ENCODE measurements at places on chromosomes 2 and 18.

DNA sequence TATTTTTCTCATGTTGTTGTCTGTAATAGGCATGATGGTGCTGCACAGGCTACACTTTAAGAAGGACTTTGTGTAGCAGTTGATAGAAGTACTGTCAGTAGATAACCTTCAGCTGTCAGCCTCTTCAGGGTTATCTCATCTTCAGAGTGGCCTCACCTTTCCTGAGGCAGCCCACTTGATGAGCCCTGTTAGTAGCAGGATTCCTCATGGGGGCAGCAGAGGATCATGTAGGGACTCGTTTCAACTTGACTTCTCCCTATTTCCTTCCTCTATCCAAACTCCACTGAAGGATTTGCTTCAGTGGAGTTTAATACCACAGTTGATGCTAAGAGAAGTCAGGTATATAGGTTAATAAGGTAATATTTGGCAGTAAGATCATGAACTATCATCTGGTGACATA is 530.3 kb upstream of the FSIP2 start:
- DNase-seq, result no peak

GRCh38 chr2:54149638-54150441 is 34.4 kb downstream of the ACYP2 start:
- DNase-seq, result no peak

DNA sequence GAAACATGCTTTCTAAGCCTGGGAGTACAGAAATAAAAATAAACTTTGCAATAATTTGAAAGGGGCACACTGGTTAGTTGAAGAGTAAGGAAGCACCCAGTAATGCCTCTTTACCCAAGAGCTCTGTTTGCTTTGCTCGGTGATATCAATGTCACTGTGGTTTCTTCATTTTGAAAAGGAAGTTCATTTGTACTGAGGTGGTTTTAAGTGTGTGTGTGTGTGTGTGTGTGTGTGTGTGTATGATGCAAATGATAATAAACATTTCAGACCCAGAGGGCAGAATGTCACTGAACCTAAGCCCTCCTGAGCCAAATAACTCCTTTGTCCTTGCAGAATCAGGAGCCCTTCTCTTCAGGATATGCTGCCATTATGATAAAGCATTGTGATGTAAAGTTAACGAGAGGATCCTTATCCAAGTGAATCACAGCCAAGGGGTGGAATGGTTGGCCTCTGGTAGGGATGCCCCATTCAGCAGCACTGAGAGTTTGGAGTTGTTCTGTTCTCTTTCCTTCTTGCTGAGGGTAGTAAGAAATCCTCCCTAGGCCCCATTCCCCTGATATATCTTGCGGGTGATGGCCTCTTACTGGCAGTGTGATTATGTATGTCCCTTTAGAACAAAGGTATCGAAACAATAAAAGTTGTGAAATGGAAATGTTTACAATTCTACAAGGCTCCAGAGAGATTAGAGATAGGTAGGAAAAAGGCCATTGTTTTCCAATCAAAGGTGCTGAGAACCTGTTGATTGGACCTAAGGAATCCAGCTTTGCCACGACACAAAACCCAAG is 7.6 kb downstream of the ITGA6 start:
- DNase-seq, result no peak

GRCh38 chr2:20482725-20483124 is 35.9 kb downstream of the RHOB start:
- DNase-seq, result no peak

GRCh38 chr2:150859877-150860276 is 372.4 kb upstream of the RND3 start:
- DNase-seq, result no peak

DNA sequence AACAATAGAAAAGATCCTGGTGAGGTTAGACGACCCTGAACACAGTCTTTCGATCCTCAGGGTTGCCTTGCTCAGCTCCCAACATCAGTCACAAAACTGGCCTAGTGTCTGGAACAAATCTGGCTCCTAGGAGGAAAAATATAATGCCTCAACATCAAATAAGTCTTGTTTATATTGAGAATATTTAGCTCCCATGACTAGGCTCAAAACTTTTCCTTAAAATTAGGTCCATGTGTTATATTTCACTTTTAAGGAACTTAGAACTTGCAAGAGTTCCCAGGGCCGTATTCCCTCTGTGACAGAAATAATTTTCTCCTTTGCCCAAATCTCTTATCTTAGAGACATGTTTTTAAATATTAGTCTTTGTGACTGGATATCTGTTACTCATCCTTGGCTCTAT is 819.7 kb upstream of the ZEB2 start:
- DNase-seq, result no peak

- no peak for DNase-seq
Observed at GRCh38 chr2:1614564-1614963, 129.8 kb downstream of the PXDN start.

DNA sequence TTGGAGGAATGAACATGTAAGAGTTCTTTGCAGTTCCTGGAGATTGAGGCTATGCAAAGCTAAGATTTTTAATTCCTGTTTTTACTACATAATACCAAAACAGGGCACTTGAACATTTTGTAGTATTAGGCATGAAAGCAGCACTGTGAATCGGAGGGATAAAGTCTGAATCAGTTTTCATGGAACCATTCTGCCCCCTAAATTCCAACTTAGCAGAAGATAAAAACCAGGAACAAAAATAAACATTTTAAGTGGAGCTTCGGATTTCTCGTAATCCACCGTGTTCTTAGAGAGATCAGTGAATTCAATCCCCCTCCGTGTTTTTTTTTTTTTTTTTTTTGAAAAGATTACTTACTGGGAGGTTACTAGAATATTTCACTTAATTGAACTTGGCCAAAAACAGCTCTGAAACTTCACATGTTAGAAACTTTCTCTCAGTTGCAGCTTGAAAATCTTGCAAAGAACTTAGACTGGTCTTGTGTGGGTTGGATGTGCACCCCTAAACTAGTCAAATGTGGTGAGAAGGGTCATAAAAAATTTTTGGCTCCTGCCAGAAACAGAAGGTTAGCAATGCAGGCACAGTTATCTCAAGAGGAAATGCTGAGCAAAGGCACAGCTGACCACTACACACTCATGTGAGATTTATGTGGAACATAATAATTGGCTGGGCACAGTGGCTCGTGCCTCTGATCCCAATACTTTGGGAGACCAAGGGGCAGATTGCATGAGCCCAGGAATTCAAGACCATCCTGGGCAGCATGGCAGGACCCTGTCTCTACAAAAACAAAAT is 145.4 kb upstream of the RNF152 start:
- DNase-seq, result no peak

- no peak for DNase-seq
Observed at GRCh38 chr2:192307530-192307929, 112.8 kb upstream of the TMEFF2 start.
